ENCODE measurements at places on chromosomes 2 and 18.

GRCh38 chr2:10048501-10049171 lies 5.3 kb downstream of the KLF11 start:
- DNase-seq, result no peak

DNA sequence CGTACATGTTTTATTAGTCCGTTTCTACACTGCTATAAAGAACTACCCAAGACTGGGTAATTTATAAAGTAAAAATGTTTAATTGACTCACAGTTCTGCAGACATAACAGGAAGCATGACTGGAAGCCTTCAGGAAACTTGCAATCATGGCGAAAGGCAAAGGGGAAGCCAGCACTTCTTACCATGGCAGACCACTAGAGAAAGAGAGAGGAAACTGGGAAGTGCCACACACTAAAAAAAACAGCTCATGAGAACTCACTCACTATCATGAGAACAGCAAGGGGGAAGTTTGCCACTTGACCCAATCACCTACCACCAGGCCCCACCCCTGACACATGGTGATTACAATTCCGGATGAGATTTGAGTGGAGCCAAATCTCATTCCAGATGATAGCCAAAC lies 466.2 kb downstream of the IRS1 start:
- no peak for DNase-seq

DNA sequence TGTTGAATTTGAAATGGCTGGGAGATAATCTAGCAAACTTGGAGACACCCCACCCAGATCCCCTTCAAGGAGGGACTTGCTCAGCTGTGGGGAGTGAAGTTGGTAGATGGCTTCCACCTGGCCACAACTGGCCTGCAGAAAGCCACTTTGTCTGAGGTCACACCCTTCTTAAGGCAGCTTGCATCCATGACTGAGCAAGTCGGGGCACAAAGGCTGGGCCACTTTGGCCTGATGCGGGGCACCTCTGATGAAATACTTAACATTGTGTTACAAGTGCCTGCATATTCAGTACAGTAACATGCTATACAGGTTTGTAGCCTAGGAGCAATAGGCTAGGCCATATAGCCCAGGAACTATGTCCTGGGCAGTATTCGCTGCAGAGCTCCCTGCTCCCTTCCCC lies 13.4 kb upstream of the RPL37A start:
- DNase-seq, result no peak

- no peak for DNase-seq
Observed at GRCh38 chr2:225865468-225865867, 466.0 kb downstream of the NYAP2 start.

- no peak for DNase-seq
Observed at GRCh38 chr2:205850611-205851010, 168.3 kb downstream of the NRP2 start.

DNA sequence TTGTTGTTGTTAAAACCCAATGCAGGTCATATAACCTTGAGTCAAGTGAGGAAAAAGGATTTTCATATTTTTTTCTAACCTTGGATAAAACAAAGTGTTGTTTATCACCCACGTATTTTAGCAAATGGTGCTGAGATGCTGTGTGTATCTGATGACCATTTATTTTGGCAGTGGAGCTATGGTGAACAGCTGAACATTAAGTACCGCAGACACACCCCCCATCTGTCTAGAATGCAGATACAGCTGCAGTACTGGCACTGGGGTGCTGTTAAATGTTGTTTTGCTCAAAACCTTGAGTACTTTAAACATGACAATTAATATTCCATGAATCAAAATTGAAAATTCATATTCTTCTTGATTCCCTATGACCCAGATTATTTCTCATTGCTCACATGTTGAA lies 773.3 kb upstream of the SLC39A10 start:
- DNase-seq, result no peak

DNA sequence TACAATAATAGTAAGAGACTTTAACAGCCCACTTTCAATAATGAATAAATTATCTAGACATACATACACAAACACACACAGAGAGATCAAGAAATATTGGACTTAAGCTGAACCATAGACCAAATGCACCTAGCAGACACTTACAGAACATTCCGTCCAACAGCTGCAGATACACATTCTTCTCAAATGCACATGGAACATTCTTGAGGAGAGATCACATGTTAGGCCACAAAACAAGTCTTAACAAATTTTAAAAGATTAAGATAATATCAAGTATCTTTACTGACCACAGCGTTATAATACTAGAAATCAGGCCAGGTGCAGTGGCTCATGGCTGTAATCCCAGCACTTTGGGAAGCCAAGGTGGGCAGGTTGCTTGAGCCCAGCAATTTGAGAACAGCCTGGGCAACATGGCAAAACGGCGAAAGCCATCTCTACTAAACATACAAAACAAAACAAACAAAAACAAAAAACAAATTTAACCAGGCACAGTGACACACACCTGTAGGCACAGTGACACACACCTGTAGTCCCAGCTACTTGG lies 7.4 kb downstream of the CERKL start:
- no peak for DNase-seq

- DNase-seq, result peak; percentile 38
Observed at GRCh38 chr2:191150600-191151330, at the start of gene STAT4. Gene STAT4 (minus strand): TSS chr2:191150994. CDS start chr2:191148203, 2,791 bp downstream.

DNA sequence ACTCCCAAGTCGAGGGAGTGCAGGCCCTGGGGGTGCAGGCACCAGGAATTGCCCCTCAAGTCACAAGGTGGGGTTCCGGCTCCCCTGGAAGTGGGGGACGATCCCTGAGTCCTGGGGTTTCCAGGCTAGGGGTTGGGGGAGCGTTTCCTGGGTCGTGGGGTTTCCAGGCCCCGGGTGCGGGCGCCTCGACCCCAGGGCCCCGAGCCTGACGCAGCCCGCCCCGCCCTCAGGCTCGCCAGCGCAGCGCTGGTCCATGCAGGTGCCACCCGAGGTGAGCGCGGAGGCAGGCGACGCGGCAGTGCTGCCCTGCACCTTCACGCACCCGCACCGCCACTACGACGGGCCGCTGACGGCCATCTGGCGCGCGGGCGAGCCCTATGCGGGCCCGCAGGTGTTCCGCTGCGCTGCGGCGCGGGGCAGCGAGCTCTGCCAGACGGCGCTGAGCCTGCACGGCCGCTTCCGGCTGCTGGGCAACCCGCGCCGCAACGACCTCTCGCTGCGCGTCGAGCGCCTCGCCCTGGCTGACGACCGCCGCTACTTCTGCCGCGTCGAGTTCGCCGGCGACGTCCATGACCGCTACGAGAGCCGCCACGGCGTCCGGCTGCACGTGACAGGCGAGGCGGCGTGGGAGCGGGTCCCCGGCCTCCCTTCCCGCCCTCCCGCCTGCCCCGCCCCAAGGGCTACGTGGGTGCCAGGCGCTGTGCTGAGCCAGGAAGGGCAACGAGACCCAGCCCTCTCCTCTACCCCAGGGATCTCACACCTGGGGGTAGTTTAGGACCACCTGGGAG lies 12.0 kb downstream of the SIGLEC15 start:
- no peak for DNase-seq

- no peak for DNase-seq
Observed at GRCh38 chr2:27792759-27793158, 21.2 kb downstream of the MRPL33 start.

DNA sequence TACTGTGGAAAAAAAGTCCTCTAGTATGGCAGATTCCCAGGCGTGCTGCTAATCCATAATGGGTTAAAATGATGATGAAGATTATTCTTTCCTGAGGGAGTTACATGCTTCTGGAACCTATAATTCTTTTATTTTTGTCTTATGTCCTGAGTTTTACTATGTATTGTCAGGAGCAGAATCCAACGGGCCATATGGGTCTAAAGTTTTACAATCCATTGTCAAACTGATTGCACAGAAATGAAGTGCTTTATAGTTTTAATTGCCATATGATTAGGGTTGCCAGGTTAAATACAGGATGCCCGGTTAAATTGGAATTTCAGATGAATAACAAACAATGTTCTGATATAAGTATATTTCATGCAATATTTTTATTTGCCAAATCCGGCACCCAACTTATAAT lies 100.9 kb upstream of the MAP3K20 start:
- no peak for DNase-seq

DNA sequence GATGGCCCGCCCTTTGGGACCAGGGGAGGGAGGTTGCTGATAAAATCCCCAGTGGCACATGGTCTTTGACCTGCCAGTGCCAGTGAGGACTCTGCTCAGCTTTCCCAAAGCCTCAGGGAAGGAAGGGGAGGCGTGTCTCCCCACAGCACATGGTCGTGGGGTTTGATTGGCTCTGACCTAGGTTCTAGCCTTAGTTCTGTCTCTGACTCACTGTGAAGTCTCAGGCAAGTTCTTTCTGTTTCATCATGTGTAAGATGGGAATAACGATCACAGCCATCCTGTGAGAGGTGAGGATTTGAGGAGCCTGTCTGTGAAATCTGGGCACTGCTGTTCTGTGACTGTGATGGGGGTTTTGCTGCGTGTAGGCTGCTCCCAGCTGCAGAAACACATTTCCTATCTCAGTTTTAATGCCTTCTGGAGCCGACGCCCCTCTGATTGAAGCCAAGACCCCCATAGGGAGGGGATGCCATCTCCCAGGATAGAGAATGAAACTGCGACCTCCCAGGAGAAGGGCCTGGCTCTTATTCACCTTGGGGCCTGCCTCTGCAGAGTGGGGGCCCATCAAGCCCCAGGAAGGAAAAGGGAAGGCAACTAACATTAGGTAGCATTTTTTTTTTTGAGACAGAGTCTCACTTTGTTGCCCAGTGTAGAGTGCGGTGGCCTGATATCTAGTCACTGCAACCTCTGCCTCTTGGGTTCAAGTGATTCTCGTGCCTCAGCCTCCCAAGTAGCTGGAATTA lies 84.0 kb downstream of the DDX1 start:
- no peak for DNase-seq

- no peak for DNase-seq
Observed at GRCh38 chr2:163664610-163665009, 71.2 kb downstream of the FIGN start.

GRCh38 chr2:127174136-127174535 lies 46.0 kb downstream of the CYP27C1 start:
- DNase-seq, result no peak

- DNase-seq, result no peak
Observed at GRCh38 chr2:162369551-162369950, 25.6 kb downstream of the GCA start.

GRCh38 chr2:126843081-126843480 lies 55.6 kb upstream of the TEX51 start:
- DNase-seq, result no peak

- DNase-seq, result no peak
Observed at GRCh38 chr2:122831649-122832048, 1076.2 kb downstream of the TSN start.

GRCh38 chr18:49013291-49013691 lies 62.5 kb upstream of the SMAD7 start:
- no peak for DNase-seq

GRCh38 chr2:46248171-46248570 lies 49.0 kb upstream of the EPAS1 start:
- DNase-seq, result no peak

- no peak for DNase-seq
Observed at GRCh38 chr2:119841550-119841949, 81.8 kb downstream of the PTPN4 start.

DNA sequence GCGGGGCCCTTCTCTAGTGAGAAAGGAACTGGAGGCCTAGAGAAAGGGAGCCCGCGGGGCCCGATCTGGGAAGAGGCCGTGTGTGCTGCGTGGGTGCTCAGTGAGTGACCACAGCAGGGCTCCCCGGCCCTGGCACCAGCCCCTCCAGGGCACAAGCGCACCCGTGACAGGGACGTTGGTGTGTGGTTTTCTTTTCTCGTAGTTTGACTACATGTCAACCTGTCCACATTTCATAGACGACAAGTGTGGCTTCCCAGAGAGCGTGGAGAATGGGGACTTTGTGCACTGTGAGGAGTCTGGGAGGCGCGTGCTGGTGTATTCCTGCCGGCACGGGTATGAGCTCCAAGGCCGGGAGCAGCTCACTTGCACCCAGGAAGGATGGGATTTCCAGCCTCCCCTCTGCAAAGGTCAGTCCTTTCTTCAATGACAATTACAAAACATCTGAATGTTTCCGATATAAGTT lies 83.1 kb downstream of the TPO start:
- DNase-seq, result no peak

DNA sequence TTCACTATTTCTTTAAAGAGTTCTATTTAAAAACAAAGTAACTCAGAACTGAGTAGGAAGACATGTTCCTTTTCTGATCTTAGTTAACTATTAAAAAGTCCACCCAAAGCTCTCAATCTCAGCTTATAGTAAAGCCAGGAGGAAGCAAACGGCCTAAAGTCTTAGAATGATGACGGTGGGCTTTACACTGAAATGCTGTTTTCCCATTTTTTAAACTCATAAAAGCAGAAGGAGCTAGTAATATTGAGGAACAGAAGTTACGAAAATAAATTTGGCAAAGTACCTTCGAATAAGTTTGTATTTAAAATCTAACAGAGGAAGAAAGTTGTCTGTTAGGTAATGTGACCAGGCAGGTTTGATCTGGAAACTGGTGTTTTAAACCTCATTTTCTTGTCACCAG lies 111.1 kb downstream of the ZNF532 start:
- no peak for DNase-seq

DNA sequence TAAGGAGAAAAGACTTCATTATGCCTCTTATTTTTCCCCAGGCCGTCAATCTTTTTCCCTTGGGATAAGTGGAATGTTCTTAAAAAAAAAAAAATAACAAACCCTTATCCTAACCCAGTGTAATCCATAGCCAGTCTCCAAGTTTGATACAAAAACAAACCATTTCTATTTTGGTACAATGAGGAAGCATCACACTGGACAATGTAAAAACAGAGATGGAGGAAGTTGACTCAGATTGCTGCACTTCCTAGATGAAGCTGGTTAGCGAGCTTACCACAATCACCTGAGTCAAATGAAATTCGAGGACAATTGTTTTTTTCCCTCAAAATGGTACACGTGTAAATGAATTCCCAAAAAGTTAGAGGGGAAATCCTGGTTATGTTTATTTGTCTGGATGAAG lies 259.7 kb downstream of the TCF4 start:
- no peak for DNase-seq

- DNase-seq, result no peak
Observed at GRCh38 chr2:212928681-212929080, 222.7 kb downstream of the IKZF2 start.

DNA sequence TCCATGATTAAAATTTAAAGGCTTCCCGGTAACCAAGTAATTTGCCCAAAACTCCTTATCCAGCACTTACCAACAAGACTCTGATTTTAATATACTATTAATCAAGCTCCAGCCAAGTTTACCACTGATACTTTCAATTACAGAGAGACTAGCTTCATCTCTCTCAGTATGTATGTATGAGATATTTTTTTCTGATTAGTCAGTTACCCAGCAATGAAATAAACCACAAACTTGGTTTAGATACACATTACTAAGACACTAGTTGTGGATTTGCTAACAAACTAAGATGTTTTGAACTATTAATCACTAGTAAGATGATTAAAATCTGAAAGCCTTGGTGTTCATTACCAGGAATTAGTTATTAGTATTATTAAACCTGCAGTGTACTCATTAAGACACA lies 1272.2 kb upstream of the ACVR2A start:
- no peak for DNase-seq

- DNase-seq, result no peak
Observed at GRCh38 chr2:158204741-158205165, 103.1 kb downstream of the UPP2 start.

GRCh38 chr2:16962505-16962904 lies 296.9 kb upstream of the CYRIA start:
- DNase-seq, result no peak

Data from activated CD4-positive, CD25-positive, alpha-beta regulatory T cell (primary cell).